ENCODE measurements at places on chromosomes 16 and 17. TPM values are rescaled to one million over a fixed set of nuclear protein-coding genes. Genes with fewer than 3 reads are reported as not detected.

Gene AOC3
- total RNA-seq = 2.4 TPM

Gene VASN
- 22.7 TPM for total RNA-seq

Gene KLHL10
- total RNA-seq = not detected

Gene RILP
- 47.4 TPM for total RNA-seq

Gene OR2C1
- total RNA-seq = 0.08 TPM

Gene CCL4
- 1.7 TPM for total RNA-seq

Gene EVPLL
- not detected for total RNA-seq

Gene MPHOSPH6
- total RNA-seq = 10.1 TPM

Gene ROGDI
- total RNA-seq = 14.0 TPM

Gene TEX14
- 0.14 TPM for total RNA-seq

Gene HOXB9
- total RNA-seq = not detected

Gene MON1B
- 14.1 TPM for total RNA-seq

Gene ASPHD1
- total RNA-seq = not detected

Gene PRR35
- not detected for total RNA-seq

Gene CES4A
- 1.6 TPM for total RNA-seq

Data from liver (tissue), 10 donors.